Vagina (tissue), 2 donors: ENCODE measurements at places on chromosomes 3 and 15. TPM values are rescaled to one million over a fixed set of nuclear protein-coding genes. Genes with fewer than 3 reads are reported as not detected.

GRCh38 chr15:29194866-29195265 lies 74.8 kb downstream of the NSMCE3 start:
- no peak overlapping the region for H3K4me3 ChIP-seq
- no peaks in the 10 kb centered on the region for H3K36me3 ChIP-seq
- no peak overlapping the region for H3K27ac ChIP-seq
- DNase-seq = no peak

DNA sequence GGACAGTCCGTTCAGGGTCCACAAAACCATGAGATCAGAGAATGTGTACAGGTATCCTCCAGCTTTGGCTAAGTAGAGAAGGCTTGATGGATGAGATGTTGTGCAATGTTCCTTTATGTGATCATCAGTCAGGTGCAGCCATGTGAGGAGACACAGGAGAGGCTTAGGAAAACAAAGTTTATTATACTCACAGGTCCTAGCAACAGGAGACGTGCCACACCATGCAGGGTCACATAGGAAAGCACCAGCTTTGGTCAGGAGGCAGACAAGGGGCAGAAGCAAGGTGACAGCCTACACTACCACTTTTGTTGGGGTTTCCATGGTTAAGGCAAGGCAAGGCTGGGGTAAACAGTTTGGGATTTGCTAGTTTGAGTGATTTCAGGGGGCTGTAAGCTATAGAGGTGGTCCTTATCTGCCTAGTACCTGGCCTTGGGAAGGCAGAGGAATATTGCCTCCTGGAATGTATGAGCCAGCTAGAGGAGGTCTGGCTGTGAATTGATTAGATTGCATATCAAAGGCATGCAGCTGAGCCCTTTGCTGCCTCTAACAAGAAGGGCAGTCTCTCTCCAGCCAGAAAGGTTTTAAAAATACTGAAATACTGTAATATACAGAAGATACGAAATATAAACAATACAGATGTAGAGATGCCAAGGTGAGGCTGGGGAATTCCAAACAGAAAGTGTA lies 248.6 kb downstream of the RYR3 start:
- DNase-seq = no peak
- H3K4me3 ChIP-seq = no peak overlapping the region
- no peaks in the 10 kb centered on the region for H3K36me3 ChIP-seq

DNA sequence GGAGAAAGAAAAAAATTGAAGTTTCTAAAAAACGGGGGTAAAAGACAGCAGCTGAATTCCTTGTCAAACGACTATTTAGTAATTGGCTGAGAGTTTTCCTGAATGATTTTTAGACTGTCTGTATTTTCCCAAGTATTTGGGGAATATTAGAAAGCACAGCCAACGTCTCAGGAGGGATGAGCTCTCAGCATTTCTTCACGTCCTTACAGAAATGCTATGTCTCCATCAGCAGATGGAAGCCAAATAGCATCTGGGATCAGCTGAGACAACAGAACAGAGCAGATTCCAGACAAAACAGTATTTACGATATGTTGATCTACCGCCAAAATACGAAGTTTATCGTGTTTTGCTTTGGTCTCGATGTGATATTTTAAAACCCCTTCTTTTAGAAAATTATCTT lies 5.3 kb upstream of the TMC3 start:
- no peak overlapping the region for H3K4me3 ChIP-seq
- no peak for DNase-seq
- H3K36me3 ChIP-seq = no peaks in the 10 kb centered on the region
- H3K27me3 ChIP-seq = no peaks in the 10 kb centered on the region
- peaks cover 14% of the 10 kb centered on the region for H3K4me1 ChIP-seq

DNA sequence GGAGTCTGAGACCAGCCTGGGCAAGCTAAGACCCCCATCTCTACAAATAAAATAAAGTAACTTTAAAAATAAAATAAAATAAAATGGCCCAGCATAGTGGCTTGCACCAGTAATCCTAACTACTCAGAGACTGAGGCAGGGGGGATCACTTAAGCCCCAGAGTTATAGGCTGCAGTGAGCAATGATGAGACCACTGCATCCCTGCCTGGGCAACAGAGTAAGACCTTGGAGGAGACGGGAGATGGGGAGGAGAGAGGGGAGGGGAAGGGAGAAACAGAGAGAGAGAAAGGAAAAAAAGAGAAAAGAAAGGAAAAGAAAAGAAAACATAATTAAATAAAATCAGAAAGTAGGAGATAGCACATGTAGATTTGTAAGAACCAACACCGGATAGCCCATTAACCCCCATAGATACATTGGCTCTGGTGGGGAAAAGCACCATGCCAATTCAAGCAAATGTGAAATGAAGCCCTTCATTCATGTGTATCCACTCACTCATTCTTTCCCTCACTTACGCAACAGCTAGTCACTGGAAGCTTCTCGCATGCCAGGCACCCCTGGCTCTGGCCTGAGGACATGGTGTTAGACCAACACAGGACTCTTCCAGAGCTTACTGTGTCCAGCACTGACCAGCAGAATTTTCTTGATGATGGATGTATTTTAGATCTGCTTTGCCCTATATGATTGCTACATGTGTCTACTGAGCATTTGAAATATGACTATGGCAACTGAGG lies 183.2 kb downstream of the MAGI1 start:
- no peak for DNase-seq
- no peak overlapping the region for H3K4me3 ChIP-seq
- H3K27me3 ChIP-seq = no peaks in the 10 kb centered on the region
- H3K4me1 ChIP-seq = peaks cover 7% of the 10 kb centered on the region
- H3K27ac ChIP-seq = no peak overlapping the region
- no peaks in the 10 kb centered on the region for H3K36me3 ChIP-seq

GRCh38 chr15:64022571-64022970 lies 23.7 kb downstream of the DAPK2 start:
- no peak overlapping the region for H3K4me3 ChIP-seq
- H3K27ac ChIP-seq = no peak overlapping the region
- H3K27me3 ChIP-seq = no peaks in the 10 kb centered on the region
- DNase-seq = no peak
- peaks cover 21% of the 10 kb centered on the region for H3K4me1 ChIP-seq
- H3K36me3 ChIP-seq = peaks cover 6% of the 10 kb centered on the region

DNA sequence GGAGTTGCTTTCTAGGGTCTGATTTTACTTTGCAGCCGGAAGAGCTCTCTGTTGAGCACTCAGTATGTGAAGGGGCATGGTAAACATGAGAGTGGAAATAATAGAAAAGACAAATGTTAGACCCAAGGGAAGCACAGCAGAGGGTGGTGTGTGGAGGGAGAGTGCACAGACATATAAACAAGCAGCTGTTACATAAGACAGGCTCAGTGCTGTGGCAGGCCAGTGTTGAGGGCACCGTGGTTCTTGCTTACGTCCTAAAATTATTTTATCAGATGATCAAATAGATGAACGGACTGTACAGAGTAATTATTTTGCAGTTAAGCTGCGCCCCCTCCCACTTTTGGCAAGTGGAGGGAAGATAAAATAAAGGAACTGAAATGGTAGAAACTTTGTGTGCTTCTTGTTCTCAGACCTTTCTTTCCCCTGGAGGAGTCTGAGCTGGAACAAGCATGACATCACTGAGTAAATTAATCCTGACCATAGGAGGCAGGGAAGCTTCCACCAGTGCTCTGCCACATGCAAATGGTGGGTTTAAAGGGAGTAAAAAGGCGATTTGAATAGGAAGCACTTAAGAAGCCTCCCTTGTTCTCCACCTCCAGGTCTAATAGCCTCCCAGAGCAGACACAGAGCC lies 205.6 kb downstream of the IL20RB start:
- H3K4me1 ChIP-seq = no peaks in the 10 kb centered on the region
- H3K36me3 ChIP-seq = no peaks in the 10 kb centered on the region
- no peak overlapping the region for H3K4me3 ChIP-seq
- peak overlapping the region; percentile 36 for H3K27ac ChIP-seq

GRCh38 chr3:122745369-122746021 lies 48.1 kb downstream of the HSPBAP1 start:
- no peak for DNase-seq
- H3K4me1 ChIP-seq = no peaks in the 10 kb centered on the region
- H3K36me3 ChIP-seq = peaks cover 26% of the 10 kb centered on the region
- H3K27me3 ChIP-seq = no peaks in the 10 kb centered on the region

DNA sequence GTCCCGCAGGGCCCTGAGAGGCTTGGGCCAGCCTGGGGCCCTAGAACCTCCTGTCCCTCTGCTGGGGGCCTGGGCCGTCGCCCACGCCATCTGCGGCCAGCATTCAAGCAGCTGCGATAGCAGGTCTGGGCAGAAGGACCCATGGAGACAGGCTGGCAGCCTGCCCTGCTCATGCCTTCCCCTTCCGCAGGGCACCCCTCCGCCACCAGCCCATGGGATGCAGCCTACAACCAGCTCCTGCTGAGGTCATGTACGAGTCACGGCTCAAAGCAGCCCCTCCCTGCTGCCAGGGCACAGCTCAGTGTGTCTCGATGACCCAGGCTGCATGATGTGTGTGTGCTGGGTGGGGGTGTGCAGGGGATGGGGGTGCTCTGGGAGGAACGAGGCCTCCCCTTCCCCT lies 27.8 kb downstream of the DUSP7 start:
- H3K4me1 ChIP-seq = peaks cover 13% of the 10 kb centered on the region
- no peak for DNase-seq
- no peak overlapping the region for H3K4me3 ChIP-seq
- no peak overlapping the region for H3K27ac ChIP-seq
- no peaks in the 10 kb centered on the region for H3K36me3 ChIP-seq

GRCh38 chr3:14413381-14414071 lies 11.1 kb downstream of the SLC6A6 start:
- no peak for DNase-seq
- peaks cover 43% of the 10 kb centered on the region for H3K4me1 ChIP-seq
- no peaks in the 10 kb centered on the region for H3K27me3 ChIP-seq

GRCh38 chr15:78129077-78129750 lies 2.0 kb downstream of the CIB2 start:
- no peak for DNase-seq
- no peak overlapping the region for H3K4me3 ChIP-seq
- no peaks in the 10 kb centered on the region for H3K36me3 ChIP-seq
- no peak overlapping the region for H3K27ac ChIP-seq
- peaks cover 16% of the 10 kb centered on the region for H3K4me1 ChIP-seq

DNA sequence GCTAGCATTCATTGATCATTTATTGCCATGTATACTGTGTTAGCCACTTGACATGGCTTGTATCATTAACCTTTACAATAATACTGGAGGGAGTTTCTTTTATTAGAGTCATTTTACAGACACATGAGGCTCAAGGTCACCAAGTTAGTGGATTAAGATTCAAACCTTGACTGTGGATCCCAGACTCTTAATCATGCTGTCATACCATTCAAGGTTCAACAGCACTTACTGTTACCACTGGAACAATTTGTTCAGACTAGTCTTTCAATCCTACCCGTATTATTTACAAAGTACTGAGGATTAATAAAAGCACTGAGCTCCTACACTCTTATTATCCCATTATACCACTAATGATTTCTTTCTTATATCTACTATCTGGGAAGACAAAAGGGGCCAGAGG lies 1.2 kb downstream of the COX17 start:
- peaks cover 20% of the 10 kb centered on the region for H3K4me1 ChIP-seq
- no peaks in the 10 kb centered on the region for H3K27me3 ChIP-seq

- H3K4me1 ChIP-seq = peaks cover 6% of the 10 kb centered on the region
- no peaks in the 10 kb centered on the region for H3K27me3 ChIP-seq
- no peak overlapping the region for H3K27ac ChIP-seq
- H3K4me3 ChIP-seq = no peak overlapping the region
- DNase-seq = no peak
Measured at GRCh38 chr15:31605467-31605931, 278.9 kb downstream of the KLF13 start.

DNA sequence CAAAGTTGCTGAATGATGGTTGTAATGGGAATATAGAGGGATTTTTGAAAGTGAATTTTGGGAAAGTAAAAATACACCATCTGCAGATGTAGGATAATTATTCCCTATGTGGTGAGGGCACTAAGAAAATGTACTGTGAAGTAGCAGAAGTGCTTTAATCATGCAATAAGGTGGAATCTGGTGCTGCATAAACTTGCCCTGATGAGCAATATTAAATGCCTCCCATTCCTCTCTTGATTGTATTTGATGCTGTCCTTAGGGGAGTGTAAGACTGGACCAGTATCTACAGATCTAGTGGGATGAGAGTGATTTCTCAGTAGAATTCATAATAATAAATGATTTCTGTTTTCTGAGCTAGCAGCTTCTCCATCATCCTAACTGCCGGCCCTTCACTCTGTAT lies 47.7 kb upstream of the ATP2C1 start:
- H3K27me3 ChIP-seq = no peaks in the 10 kb centered on the region
- H3K36me3 ChIP-seq = no peaks in the 10 kb centered on the region
- H3K27ac ChIP-seq = no peak overlapping the region
- no peak overlapping the region for H3K4me3 ChIP-seq
- H3K4me1 ChIP-seq = peaks cover 20% of the 10 kb centered on the region
- DNase-seq = no peak

DNA sequence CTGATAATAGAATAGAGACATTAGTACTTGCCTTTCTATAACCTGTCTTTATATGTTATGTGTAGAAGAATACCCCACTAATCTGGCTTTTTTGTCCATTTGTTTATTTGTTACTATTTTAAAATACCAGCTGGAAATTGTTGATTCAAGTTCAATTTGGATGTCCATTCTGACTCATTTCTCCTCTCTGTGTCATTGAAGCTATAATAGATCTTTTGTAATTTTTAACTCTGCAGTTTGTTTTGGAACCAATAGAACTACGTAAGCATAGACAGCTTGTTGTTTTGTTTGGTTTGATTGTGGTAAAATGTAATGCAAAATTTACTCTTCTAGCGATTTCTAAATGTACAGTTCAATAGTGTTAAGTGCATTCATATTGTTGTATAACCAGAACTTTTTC lies 390.4 kb downstream of the ZIC1 start:
- H3K4me1 ChIP-seq = no peaks in the 10 kb centered on the region
- no peak for DNase-seq
- H3K36me3 ChIP-seq = no peaks in the 10 kb centered on the region
- H3K27ac ChIP-seq = no peak overlapping the region
- no peaks in the 10 kb centered on the region for H3K27me3 ChIP-seq
- H3K4me3 ChIP-seq = no peak overlapping the region

GRCh38 chr3:133745981-133746711 lies at the start of gene TF:
TF (plus strand) TSS chr3:133746393; CDS start chr3:133746441, 48 bp downstream.
- H3K4me1 ChIP-seq = no peaks in the 10 kb centered on the region
- H3K27me3 ChIP-seq = no peaks in the 10 kb centered on the region
- peak within 1 kb of the TSS; percentile 16 for H3K4me3 ChIP-seq
- no peaks in the 10 kb centered on the region for H3K36me3 ChIP-seq
- no peak within 1 kb of the TSS for H3K27ac ChIP-seq

- no peaks in the 10 kb centered on the region for H3K27me3 ChIP-seq
- H3K27ac ChIP-seq = no peak overlapping the region
- no peaks in the 10 kb centered on the region for H3K36me3 ChIP-seq
- H3K4me1 ChIP-seq = no peaks in the 10 kb centered on the region
- no peak overlapping the region for H3K4me3 ChIP-seq
Measured at GRCh38 chr3:17994167-17994566, 251.7 kb upstream of the TBC1D5 start.

GRCh38 chr3:72375237-72376076 lies 472.8 kb downstream of the SHQ1 start:
- no peak for DNase-seq
- H3K4me3 ChIP-seq = no peak overlapping the region
- H3K27me3 ChIP-seq = no peaks in the 10 kb centered on the region
- no peak overlapping the region for H3K27ac ChIP-seq

COL8A1 gene
- 23.1 TPM for total RNA-seq

SMAD6 gene
- 28.5 TPM for total RNA-seq

PLSCR2 gene
- total RNA-seq = not detected

CISH gene
- 21.9 TPM for total RNA-seq

RASL12 gene
- 85.7 TPM for total RNA-seq

OR5H1 gene
- total RNA-seq = not detected

ARPP19 gene
- 62.9 TPM for total RNA-seq

DBR1 gene
- 8.6 TPM for total RNA-seq

RBMS3 gene
- 70.0 TPM for total RNA-seq

CCR3 gene
- not detected for total RNA-seq

EHD4 gene
- total RNA-seq = 24.6 TPM

SV2B gene
- total RNA-seq = 3.2 TPM

YEATS2 gene
- 23.8 TPM for total RNA-seq

CACNA2D3 gene
- 17.2 TPM for total RNA-seq
